ENCODE measurements at places on chromosomes 13 and 19.

DNA sequence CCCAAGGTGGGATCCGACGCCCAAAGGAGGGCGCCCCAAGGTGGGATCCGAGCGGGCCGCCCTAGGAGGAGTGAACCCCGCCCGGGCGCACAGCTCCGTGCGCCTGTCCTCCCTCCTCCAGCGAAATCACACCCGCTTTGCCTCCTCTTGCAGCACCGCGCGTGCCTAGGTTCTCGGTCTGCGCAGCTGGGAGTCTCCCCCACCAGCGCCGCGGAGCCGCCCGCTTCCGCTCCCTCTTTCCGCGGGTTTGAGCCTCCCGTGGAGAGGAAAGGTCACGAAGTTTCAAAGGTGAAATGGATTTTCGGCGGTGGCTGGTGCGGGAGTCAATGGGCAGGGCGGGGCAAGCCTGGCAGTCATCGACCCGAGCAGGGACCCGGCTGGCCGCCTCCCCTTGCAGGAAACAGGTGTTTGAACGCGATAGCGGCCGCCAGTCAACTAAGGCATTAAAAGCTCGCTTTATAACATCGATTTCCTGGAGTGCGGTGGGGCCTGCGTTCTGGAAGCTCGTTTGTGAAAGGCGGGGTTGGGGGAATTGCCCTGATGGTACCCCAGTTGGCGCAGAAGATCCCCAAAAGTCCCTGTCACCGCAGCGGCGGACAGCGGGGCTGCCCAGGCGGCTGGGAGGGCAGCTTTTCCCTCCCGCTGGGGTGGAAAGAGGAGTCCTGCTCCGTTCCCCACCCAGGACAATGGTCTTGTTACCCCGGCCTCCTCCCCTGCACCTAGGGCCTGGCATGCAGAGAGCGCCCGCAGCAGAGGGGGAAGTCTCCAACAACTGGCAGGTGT is 9.0 kb upstream of the SOX1 start:
- DNase-seq: no peak

- no peak for DNase-seq
Observed at GRCh38 chr13:72754111-72754510, 26.4 kb downstream of the BORA start.

GRCh38 chr19:31511098-31511497 is 161.9 kb upstream of the TSHZ3 start:
- DNase-seq: no peak

GRCh38 chr19:23409392-23410048 is 14.2 kb upstream of the ZNF91 start:
- no peak for DNase-seq

GRCh38 chr13:25489238-25489637 is 117.5 kb downstream of the ATP8A2 start:
- DNase-seq: no peak

DNA sequence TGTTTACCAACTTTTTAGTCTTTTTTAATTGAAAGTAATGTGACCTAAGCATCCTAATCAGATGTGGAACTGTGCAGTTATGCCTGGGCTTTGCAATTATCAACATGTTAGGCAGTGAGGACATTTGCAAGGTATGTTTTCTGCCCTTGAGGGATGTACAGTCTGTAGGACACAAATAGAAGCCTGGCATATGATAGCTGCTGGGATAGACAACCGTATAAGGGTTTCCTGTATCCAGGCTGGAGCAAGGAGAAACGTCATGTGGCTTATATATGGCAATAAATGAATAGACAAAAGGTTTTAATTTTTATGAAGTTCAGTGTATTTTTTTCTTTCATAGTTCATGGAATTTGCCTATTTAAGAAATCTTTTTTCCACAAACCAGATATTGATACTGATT is 2.0 kb upstream of the VPS36 start:
- no peak for DNase-seq

DNA sequence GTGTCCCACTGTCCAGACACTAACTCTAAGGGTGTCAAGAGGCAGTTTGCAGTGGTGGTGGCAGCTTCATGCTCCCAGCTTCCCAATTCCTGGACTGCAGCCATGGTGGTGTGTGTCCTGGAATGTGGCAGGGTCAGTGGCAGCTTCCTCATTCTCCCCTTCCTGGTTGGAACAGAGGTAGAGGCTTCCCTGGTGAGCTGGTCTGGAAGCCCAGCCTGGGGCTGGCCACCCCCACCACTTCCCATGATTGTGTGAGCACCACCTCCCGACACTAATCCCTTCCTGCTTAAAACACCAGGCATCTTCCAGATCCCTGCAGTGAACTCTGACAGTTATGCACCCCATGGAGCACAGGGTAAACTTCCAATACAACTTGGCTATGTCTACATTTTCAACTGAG is 134.9 kb downstream of the RAP2A start:
- no peak for DNase-seq

GRCh38 chr13:100542826-100543156 is 45.8 kb downstream of the GGACT start:
- no peak for DNase-seq

DNA sequence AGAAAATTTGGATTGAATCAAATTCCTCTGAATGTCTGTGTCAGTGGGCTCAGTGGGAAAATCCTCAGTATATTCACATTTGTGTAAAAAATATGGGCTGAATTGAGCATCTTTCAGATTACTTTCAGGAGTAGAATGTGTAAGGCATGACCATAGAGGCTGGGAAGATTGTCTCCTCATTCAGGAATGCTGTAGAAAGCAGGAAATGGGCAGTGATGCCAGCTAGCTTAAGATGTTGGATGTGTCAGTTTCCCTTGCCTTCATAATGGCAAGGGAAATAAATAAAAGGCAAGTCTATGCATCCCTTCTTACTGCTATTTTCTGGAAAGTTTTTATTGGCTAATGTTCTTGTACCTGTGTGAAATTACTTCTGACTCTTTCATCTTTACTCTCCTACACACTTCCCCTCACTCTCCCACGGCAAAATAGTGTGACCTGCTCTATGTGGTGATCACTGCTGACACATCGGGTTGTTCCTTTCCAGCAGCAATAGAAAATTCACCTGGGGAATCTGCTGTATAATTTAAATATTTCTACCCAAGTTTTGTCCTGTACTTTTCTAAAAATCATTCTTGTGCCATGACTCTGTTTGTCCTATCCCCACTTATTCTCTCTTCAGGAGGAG is 103.2 kb downstream of the LMO7 start:
- no peak for DNase-seq

DNA sequence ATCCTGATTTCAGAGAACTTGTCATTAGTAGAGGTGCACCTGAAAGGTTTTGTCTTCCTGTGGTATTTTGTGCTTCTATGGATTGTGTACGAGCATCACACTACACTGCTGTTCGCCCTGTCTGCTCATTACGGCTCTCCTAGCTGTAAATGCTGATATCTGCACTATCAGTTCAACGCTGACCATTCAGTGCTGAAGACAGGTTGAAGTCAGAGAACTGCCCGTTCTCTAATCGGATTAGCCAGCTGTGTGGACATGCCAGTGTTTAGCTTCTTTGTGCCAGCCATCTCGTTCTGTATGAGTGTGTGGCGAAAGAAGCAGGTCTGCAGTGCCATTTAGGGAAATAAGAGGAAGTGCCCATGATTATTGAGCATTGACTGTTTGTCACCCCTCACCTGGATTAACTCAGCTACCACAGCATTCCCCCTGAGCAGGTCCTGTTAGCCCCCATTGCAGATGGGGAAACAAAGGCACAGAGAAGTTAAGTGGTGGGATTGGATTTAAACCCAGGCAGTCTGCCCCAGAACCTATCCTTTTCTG is 21.6 kb upstream of the C1QTNF9 start:
- DNase-seq: no peak

DNA sequence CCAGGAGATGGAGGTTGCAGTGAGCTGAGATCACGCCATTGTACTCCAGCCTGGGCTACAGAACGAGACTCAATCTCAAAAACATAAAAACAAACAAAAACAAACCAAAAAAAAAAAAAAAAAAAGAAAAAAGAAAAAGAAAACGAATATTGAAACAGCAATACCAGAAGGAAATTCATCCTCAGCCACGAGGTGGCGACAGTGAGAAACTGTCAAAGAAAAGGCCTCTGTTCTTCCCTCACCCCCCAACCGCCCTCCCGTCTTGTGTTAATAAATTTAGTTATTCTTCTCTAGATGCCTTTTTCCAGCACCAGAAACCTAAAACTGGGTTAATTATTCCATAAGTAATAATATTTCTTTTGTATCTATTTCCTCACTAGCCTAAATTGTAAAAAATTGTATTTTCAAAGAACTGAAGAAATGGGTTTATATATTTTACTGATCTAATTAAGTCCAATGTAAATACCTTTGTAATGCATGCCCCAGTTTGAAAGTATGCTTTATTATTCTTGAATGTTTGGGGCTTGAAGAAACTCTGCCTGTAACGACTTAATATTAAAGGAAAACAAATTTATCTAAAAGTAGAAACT is 38.6 kb downstream of the LIG4 start:
- DNase-seq: peak; percentile 30

GRCh38 chr13:39816936-39817335 is 161.5 kb downstream of the COG6 start:
- DNase-seq: no peak

DNA sequence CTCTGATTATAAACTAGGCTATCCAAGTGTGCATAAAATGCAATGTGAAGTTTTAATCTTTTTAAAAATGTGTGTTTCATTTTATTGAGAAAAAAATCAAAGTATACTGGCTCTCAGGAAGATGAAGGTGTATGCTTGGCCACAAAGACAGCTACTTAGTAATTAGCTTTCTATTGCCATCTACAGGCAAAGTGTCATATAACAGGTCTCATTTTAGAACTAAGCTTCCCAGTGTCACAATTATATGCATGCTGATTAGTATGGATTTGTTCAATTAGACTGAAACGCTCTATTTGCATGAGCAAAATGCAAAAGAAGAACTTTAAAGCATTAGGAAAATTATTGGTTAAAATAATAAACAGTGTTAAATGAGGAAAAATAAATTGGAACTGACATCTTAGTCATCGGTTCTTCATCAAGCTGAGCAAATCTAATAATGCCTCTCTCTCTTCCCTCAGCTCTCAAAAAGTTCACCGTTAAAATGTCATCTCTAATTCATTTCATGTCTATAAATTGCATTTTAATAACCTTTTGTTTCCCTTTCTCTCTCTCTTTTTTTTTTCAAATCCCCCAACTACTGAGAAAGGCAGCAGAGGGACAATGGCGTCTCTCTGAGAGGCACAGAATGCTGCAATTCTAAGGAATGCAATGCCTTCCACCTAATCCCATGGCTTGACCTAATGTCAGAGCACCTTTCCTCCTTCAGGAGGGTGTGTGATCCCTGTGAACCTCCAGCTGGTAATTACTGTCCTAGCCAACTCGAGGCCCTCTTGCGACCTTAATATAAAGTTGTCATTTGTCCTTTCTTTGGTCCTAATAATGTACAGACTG is 313.1 kb upstream of the MAB21L1 start:
- DNase-seq: no peak

DNA sequence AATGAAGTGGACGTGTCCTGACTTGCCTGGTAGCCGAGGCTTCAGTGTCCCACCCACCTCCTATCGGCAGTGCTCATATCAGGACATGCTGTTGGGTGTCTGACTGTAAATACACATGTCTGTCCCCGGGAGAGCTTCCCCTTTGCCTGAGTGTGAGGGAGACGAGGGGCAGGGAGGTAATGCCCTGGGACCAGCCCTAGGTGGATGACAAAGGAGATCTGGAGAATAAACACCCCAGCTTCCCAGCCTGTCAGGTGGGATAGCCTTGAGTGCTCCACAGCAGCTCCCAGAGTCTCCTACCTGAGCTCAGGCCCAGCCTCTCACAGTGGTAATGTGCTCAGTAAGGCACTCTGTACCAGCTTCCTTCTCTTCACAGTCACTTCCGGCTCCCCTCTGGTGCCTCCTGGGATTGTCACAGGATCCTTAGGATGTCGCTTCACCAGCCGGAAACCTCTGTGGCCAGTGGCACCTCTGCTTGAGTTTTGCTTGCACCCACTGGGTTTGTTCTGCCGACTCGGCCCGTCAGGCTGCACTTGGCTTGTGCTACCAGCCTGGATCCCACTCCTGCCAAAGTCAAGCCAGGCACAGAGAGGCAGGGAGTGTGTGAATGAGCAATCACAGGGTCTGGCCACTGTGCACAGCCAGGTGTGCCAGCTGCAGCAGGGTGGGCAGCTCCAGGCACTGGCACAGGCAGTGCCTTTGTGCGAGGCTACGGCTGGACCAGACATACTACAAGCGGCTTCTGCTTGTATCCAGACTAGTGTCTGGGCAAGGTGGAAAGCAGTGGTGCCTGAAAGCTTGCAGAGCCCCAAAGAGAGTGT is 54.4 kb upstream of the RGCC start:
- no peak for DNase-seq

DNA sequence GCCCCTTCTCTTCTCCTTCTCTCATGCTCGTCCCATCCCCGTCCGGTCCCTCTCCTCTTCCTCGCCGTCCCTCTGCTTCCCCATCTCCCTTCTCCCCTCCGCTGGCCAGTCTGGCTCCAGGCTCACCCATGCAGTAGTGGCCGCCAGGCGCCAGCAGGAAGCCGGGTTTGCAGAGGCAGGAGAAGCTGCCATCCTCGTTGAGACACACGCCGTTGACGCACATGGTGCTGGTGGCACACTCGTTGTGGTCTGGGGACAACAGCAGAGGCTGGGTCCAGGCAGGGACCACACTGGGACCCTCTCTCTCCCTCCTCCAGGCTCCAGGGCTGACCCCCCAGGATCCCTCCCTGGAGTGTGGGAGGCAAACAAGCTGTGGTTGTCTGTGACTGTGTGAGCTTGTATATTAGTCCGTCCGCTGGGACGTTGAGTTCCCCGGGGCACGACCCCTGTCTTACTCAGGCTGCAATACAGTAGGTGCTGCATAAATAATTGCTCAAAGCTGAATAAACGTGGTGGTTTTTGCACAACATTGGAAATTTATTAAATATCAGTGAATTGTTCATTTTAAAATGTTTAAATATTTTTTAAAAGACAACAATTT is 16.4 kb downstream of the FBN3 start:
- no peak for DNase-seq

DNA sequence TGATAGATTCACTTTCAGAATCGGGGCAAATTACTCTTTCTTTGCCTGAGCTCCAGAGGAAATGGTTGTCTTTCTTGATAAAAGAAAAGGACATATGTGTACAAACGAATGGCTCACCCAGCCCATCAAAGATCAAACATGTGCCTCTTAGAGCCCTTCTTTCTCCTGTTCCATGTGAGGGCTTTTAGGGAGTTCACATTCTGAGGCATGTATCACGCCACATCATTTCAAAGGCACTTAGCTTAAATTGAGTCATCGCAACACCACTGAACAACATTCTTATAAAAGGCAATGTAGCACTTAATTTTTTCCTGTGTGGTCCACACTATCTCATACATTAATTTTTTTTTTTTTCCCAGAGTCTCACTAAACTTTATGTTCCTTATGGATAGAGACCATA is 521.0 kb downstream of the SUCLA2 start:
- no peak for DNase-seq

DNA sequence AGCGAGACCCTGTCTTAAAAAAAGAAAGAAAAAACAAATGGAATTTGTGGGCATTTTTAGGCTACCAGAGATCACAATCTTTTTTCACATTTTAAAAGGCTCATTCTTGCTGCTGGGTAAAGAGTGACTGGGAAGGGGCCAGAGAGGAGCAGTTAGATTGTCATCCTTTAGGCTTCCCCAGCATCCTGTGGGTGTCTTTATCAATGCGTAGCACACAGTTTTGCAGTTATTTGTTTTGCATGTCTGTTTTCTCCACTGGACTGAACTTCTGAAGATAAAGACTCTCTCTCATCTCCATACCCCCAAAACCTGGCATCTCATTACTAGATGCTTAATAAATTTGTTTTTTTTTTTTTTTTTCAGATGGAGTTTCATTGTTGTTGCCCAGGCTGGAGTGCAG is 2.1 kb upstream of the UTP14C start:
- no peak for DNase-seq

GRCh38 chr19:33335446-33335845 is 33.1 kb upstream of the CEBPA start:
- DNase-seq: no peak

Measured in central memory CD4-positive, alpha-beta T cell (primary cell).